ENCODE measurements at places on chromosomes 12 and 14.

- DNase-seq, result no peak
Measured at GRCh38 chr12:100859063-100859627, 64.6 kb downstream of the ANO4 start.

DNA sequence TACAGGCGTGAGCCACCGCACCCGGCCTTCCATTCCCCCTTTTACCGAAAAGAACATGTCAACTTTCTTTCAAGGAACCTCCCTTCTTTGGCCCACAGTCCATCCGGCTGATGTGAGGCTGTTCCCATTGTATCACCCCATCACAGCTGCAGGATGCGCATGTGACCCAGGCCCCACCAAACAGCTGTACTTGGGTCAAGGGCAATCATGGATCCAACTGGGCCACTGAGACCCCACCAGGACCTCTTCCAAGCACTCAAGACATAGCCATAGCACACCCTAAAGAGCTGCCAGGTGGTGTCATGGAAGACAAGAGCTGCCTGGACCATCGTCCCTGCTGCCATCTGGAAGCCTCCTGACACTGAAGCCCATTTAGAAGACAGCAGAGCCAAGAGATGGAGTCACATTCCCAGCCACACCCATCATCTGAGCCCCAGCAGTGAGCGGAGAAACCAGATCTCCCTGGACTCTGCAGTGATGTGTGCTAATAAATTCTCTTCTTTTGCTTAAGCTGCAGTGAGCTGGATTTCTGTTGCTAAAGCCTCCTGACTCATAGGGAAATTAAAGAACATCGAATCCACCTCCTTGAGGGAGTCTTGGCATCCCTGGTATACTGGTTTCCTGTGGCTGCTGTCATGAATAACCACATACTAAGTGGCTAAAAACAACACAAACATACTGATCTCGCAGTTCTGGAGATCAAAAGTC is 105.6 kb downstream of the KSR2 start:
- DNase-seq, result no peak

GRCh38 chr14:25090716-25091454 is 40.9 kb upstream of the STXBP6 start:
- no peak for DNase-seq

GRCh38 chr12:125110641-125111360 is 45.6 kb downstream of the AACS start:
- DNase-seq, result no peak

DNA sequence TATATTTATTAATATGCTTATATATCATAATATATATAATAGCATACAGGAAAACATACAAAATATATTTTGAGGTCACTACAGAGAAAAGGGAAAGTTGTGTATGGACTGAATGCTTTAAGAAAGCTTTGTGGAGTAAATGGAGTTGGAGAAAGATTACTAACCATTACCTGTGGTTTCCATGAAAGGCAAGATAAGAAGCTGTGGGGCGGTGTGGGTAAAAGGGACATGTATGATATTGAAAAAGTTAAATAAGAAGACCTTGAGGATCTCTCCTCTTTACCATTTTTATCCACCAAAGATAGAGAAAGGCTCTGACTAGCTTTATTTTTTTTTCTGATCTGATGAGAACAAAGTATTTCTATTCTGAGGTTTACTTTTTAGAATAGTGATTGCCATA is 404.4 kb downstream of the TRHDE start:
- DNase-seq, result no peak

Measured in Jurkat, Clone E6-1 (cell line).